ENCODE measurements at places on chromosomes 3 and 15.
A peak's percentile ranks its signal among the peaks of the same experiment; 100 is the strongest.

GRCh38 chr3:123080864-123081562 lies 14.2 kb downstream of the PDIA5 start:
- DNase-seq, result no peak

DNA sequence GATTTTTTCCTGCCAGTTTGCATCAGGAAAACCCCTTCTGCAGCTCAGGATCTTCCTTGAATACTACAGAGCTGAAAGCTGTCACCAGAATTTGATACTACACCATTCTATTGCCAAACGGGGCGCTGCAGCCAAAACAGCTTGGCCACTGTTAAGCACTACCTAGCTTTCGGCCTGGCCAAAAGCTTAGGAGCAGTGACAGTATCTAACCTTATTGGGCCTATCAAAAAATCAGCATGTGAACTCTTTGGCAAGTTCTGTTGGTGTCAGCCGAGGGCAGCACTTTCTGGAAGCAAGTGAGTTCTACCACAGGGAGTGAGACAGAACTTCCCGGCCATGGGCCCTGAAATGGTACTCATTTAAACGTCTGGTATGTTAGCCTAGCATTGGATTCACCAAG lies 16.1 kb upstream of the GYG1 start:
- DNase-seq, result no peak

DNA sequence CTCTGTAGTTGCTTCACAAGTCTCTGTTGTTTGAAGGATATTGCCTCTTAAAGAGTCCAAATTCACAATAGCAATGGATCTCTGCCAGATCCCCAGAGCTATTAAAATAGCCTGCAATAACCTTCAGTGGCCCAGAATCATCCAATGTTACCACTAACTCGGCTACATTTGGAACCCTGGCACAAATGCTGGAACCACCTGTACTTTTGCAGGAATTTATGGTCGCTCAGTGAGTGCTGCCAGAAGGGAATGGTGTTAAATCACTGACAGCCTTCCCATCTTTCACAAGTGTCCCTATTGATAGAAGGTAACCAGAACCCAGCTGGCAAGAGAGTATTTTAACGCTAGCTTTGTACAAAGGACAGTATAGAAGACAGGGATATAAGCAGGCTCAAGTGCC lies 298.8 kb upstream of the PLSCR5 start:
- DNase-seq, result no peak

DNA sequence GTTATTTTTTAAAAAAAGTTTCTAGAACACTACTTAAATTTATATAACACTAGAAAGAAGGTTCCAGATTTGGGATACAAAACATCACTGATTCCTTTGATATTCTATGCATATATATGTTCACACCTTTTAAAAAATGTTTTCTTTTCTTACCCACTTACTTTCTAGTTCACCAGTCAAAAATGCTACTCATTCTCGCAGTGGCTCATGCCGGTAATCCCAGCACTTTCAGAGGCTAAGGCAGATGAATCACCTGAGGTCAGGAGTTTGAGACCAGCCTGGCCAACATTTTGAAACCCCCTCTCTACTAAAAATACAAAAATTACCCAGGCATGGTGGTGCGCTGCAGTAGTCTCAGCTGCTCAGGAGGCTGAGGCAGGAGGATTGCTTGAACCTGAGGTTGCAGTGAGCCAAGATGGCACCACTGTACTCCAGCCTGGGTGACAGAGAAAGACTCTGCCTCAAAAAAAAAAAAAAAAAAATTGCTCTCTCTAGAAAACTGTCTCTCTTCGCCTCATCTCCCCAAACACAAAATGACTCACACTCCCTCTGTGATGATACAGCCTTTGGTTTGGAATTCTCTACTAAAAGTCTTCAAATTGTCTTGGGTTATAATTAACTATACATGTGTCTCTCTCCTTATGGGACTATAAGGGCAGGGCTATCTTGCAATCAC lies 52.6 kb upstream of the TGFBR2 start:
- no peak for DNase-seq

DNA sequence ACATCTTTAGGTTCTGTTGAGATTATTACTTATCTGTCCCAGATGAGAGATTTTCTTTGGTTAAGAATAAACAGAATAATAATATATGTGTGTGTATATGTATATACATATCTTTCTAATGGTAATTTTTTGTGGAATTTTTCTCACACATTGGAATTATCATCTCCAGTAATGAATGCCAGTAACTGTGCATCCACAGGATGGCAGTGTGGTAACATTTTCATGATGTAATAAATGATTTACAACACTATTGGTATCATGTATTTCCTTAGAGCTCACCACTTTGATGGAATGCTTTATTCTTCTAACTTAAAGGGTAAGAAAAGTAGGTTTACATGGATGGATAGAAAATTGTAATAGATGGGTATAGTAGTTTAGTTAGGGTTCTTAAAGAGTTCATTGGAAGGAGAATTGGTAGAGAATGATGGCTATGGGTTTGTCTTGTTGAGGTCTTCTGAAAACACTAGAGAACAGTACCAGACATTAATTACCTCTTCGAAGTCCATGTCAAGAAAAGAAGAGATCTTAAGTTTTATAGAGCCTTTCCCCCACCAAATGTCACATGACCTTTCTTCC lies 78.1 kb downstream of the STT3B start:
- no peak for DNase-seq

- no peak for DNase-seq
These were observed 8.6 kb downstream of the PODXL2 start for GRCh38 chr3:127637546-127637945.

DNA sequence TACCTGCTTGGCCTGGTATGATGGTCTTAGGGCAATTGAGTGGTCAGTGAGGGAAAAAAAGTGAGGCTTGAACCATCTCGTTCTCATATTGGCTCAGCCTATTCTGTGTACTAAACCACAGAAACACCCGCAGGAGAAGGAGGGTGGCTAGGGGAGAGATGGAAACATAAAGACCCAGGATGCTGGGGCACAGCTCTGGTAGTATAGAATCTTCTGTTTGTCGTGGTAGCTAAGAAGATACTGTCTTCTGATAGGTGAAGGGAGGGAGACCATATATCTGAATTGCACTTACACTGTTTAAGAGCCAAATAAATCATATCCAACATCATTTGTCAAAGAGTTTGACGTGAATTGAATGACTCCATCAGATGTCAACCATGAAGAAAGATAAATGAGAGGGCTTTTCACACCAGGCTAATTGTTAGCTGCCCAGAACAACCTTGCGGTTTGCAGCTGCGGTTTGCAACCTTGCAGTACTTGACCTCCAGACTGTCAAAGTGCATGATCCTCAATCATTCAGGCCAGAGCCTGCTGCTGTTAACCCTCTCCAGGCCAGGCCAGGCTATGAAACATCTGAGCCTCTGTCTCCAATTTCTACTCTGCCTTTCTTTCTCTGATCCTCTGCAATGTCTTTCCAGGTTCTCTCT lies 40.9 kb upstream of the PIK3R4 start:
- no peak for DNase-seq

DNA sequence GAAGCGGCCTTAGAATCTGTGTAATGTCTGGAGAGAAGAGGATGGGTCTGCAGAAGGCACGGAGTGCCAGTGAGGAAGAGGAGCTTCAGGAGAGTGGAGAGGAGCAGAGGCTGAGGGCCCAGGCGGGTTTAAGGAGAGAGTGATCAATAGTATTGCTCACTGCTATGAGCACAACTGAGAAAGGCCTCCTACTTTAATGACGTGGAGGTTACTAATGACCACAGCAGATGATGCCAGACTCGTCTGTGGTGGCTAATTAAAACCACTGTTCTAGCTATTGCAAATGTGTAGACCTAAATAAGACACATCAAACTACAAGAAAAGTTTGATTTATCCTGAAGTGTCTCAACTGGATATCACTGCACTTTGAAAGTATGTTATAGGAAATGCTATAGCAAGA lies 33.2 kb downstream of the MTMR10 start:
- no peak for DNase-seq

- no peak for DNase-seq
These were observed 664 bp downstream of the PARP3 start for GRCh38 chr3:51942603-51943450.

DNA sequence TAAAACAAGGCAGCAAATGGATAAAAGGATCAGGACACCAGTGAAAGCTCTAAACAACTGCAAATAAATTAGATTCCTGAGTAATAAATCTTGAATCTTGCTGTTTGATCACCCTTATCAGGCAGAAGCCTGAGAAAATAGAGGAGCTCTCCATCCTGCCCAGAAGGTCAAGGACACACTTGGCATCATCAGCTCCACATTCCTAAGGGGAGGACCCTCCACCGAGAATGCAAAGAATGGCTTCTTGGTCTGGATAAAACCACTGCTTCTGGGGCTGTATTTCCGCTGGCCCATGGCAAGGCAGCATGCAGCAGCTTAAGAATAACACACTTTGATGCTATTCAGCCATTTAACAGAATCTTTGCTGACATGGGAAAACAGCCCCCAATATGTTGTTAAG lies 108.9 kb upstream of the TSC22D2 start:
- DNase-seq, result no peak

- DNase-seq, result no peak
These were observed 592.1 kb downstream of the SI start for GRCh38 chr3:164486150-164486549.

DNA sequence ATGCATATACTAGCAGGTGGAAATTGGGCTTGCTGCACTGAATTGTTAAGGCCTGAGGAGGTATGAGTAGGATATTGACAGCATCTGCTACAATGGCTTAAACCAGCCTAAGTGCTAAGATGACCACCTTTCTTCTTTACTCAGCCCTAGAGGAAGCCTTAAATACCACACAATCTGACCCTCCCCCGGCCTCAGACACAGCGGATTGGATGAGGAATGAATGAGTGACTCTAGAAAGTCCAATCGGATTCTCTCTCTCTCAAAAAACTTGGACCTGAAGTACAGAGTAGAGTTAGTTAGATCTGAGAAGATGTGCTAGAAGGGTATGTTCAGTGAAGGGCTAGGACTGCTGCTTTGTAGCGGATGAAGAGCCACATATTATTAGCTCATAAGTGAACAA lies 39.9 kb upstream of the C3orf49 start:
- no peak for DNase-seq

GRCh38 chr15:33094336-33094735 lies 100.2 kb downstream of the FMN1 start:
- no peak for DNase-seq

DNA sequence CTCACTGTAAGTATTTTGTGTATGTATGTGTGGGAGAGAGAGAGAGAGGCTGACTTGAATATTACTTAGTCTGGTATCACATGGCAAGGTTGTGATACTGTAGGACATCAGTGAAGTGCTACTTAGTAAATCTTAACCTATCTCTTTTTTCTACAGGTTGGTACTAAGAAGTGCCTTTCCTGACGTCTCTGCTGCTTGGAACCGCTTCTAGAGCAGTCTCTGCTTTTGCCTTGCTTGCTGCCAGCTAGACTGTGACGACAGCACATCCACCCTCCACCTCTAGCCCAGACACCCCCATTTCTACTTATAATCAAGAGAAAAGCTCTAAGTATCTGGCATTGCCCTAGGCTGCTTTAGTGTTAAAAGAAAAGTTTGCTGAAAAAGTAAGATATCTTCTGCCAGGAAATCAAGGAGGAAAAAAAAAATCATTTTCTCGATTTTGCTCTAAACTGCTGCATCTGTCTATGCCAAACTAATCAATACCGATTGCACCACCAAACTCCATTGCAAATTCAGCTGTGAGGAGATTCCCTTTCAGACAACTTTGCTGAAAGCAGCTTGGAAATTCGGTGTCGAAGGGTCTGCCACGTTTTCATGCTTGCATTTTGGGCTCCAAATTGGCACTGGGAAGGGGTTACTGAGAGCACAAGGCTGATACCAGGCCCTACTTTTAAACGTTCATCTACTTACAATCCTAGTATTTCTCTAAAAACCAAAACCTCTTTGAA lies 30.7 kb downstream of the MBNL1 start:
- no peak for DNase-seq

DNA sequence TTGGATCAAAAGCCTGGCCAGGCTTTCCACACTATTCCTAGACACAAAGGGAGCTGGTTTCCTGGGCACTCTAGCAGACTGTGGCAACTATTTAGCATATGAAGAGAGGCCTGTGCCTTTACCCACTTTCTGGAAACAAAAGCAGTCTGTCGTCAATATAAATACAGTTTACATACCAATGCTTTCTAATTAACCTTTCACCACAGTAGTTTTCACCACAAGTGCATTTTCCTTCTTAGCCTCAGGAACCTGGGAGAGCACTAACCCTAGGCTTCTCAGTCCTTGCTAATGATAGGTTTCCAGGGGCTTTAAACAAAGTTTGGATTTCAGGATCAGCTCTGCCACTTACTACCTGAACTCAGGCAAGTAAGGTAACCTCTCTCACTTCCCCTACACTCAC lies 499.1 kb downstream of the MAGI1 start:
- no peak for DNase-seq

GRCh38 chr3:159978353-159978752 lies 10.3 kb upstream of the IL12A start:
- DNase-seq, result no peak

GRCh38 chr3:138347960-138348753 lies at the start of gene MRAS:
Gene MRAS (plus strand): TSS chr3:138348579. CDS start chr3:138372884, 24,305 bp downstream.
- DNase-seq, result peak; percentile 80

GRCh38 chr3:86168512-86168911 lies 822.4 kb downstream of the VGLL3 start:
- DNase-seq, result no peak

DNA sequence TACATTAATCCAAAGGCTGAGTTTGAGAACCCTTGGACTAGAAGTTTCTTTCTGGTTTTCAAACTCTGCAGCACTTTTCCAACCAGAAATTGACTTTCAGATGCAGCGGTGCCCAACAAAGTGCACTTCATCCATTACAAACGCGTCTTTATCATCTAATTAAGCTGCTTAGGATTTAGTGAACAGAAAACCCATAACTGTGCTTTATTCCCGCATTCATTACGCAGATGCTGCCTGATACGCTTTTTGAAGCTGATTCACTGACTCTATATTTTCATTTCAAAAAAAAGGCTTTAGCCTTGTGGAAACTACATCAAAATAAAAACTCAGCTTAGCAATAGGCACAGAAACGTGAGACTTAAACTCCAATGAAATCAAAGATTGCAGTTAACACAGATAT lies 69.8 kb upstream of the CTXND1 start:
- DNase-seq, result no peak

- no peak for DNase-seq
These were observed 24.7 kb downstream of the MYO5A start for GRCh38 chr15:52503788-52504496.

GRCh38 chr3:107184375-107184774 lies 192.9 kb upstream of the CCDC54 start:
- no peak for DNase-seq

DNA sequence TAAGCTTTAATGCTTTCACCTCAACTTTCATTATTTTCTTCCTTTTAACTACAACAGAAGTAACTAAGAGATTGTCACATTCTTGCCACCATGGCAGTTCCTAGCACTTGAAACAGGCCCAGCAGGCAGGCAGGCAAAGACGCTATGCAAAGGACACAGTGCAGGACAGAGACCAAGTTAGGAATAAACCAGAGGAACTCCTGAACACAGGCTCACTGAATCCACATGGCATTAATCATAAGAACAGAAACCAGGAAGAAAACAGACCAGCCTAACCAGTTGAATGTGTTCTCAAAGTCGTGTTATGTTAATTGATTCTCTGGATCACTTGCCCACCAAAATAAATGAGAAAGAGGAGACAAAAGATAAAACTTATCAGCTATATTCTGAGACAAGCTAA lies 397.6 kb downstream of the TBL1XR1 start:
- DNase-seq, result no peak
